Stimulated activated CD4-positive, alpha-beta T cell treated with anti-CD3 and anti-CD28 coated beads, TNF-alpha, amount 100 ng/mL, for 48 hours (primary cell): ENCODE measurements at places on chromosomes 12 and 14.

GRCh38 chr12:69490920-69491643, 20.9 kb downstream of the FRS2 start:
- no peak for DNase-seq

GRCh38 chr12:98059659-98060343, 455.6 kb upstream of the TMPO start:
- no peak for DNase-seq

- DNase-seq: no peak
Measured at GRCh38 chr12:85155791-85156190, 119.6 kb downstream of the LRRIQ1 start.

DNA sequence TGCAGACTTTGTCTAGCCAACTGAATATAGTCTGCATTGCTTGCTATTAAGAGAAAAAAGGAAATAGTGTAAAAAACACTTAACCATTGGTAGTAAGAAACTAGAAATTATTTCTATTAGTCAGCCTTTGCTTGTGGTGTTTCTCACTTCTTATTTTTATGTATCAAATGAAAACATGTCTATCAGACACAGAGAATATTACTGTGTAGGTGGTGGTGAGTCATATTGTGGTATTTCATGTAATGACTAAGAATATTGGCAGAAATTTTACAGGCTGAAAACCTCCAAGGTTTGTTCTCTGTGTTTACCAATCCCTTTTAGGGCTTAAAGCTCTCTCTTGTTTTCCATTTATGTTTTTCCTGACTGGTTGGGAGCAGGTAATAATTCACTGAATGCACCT, 87.2 kb downstream of the DAAM1 start:
- DNase-seq: no peak

- no peak for DNase-seq
Measured at GRCh38 chr14:61927060-61927459, 164.8 kb downstream of the SNAPC1 start.

DNA sequence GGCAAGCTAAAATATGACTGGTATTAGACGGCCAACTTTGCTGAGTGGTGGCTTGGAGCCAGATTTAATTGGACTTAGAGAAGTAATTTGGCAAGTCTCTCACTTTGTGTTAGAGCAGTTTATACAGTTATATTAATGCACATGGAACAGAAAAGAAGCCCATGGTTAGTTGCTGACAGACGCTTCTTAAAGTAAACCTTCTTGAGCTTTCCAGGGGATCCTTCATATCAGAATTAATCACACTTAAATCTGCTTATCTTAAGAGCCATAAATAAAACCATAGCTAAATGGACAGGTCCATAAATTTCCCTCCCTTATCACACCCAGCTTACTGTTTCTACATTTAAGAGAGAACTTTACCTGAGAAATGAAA, 9.6 kb downstream of the GSG1 start:
- DNase-seq: no peak

DNA sequence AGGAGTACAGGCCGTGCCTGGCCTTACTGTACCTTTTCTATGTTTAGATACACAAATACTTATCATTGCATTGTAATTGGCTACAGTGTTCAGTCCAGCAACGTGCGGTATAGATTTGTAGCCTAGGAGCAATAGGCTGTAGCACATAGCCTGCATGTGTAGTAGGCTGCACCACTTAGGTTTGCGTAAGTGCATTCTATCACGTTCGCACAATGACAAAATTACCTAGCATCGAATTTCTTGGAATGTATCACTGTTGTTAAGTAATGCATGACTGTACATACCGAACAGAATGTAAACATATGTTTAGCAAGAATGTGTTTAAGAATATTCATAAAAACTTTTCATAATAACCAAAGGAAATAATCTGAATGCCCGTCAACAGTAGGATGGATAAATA, 31.9 kb downstream of the VRTN start:
- DNase-seq: no peak

DNA sequence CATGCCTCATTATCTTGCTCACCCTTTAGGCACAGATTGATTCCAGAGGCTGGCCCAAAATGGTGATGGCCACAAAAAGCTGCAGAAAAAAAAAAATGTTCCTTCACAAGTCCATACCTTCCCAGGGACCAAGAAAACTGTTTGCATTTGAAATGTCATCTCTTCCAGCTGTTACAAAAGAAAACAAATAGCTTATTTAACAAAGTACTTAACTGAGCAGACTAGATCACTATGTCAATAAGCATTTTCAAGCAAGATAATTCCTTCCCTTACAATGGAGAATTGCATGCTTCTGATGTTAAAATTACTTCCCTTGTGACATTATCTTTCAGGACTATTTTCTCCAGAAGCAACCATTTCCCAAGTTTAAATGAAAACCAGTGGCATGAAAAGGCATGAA, 377.9 kb upstream of the KITLG start:
- no peak for DNase-seq
